ENCODE measurements at places on chromosomes 5 and 9.

- DNase-seq, result no peak
Measured at GRCh38 chr9:98516205-98516896, 192.4 kb downstream of the GABBR2 start.

DNA sequence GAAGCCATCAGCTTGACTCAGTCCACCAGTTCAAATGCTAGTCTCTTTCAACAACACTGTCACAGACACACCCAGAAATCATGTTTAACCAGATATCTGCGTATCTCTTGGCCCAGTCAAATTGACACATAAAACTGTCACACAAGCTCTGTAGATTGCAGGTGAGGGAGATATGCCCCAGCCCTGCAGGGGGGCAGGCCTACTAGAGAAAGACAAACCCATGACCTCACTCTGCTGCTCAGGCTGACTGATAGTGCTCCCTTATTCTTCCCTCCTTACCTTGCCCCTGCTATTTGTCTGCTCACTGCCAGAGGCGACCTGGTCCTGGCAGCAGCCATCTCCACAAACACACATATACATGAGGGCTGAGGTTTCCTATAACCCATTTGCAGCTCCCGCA lies 351.3 kb downstream of the DRD1 start:
- no peak for DNase-seq

- no peak for DNase-seq
Measured at GRCh38 chr5:113123618-113124017, 147.0 kb downstream of the DCP2 start.

DNA sequence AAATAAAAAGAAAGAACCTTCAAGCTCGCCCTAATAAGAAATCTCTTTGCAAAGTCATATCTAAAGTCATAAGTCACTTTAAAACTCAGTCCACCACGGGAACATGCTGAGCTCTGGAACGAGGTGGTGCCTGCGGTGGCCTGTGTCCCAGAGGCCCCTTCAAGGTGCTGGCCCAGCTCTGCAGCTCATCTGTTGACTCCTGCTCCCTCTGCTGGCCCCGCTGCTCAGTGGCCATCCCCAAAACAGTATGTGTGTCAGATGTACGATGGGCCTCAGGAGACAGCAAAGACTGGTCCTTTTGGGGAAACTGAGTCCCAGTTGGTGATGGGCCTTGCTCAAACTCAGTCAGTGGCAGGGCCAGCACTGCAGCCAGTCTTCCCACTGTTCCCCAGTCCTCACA lies 22.8 kb upstream of the FOXB2 start:
- no peak for DNase-seq

GRCh38 chr5:179729727-179730126 lies 2.9 kb upstream of the MAML1 start:
- no peak for DNase-seq

GRCh38 chr5:13944560-13945199 lies at the start of gene DNAH5:
TSS of gene DNAH5 (minus strand) at chr5:13944688. CDS start at chr5:13944438, 250 bp downstream.
- DNase-seq, result no peak

DNA sequence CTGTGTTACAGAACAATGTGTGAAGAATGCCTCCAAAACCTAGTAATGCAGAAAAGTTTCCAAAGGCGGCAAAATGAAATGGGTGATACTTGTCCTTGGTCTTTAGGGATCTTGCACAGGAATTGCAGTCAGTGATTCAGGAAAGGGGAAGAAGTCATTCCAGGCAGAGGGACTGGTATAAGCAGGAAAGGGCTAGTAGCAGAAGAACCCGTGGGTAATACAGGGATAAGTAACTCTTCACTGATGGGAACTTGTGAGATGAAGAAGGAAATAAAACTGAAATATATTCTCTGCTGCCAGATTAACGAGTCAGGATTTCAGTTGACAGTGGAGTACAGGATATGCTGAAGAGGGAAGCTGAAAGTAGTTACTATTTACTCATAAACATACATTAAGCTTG lies 1.2 kb downstream of the SRFBP1 start:
- no peak for DNase-seq

- no peak for DNase-seq
Measured at GRCh38 chr9:70362952-70363351, 51.5 kb downstream of the KLF9 start.

DNA sequence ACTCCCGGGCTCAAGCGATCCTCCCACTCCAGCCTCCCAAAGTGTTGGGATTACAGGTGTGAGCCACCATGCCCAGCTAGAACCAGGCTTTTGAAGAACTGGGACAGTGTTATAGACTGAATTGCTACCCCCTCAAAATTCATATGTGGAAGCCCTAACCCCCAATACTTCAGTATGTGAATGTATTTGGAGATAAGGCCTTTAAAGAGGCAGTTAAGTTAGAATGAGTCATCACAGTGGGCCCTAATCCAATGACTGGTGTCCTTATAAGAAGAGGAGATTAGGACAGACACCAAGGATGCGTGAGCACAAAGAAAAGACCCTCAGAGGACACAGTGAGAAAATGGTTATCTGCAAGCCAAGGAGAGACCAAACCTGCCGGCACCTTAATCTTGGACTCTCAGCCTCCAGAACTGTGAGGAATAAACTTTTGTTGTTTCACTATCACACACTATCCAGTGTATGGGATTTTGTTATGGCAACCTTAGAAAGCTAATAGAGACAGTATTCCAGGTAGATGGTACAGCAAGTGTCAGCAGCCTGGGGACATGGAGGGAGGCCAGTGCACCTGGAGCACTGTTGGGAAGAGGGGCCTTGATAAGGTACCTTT lies 31.4 kb upstream of the ERGIC1 start:
- DNase-seq, result no peak

GRCh38 chr9:38254756-38255155 lies 137.7 kb upstream of the ALDH1B1 start:
- DNase-seq, result no peak

DNA sequence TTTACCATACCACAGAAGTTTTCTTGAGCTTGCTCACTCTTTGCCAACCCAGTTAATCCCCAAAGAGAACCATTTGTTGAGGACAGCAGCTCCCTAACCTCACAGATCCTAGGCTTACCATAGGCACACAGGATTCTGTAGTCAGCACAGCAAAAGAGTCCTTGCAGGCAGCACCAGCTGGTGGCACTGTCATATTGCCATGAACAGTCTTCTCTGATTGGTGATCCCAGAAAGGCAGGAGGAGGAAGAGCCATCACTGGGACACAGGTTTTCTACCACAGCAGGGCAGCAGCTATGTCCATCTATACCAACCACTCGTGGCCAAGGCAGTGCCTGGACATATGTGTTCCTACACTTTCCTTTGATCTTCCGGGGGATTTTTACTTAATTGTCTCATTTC lies 297.1 kb upstream of the CD180 start:
- no peak for DNase-seq

GRCh38 chr5:10624206-10624605 lies 60.3 kb downstream of the ANKRD33B start:
- no peak for DNase-seq

DNA sequence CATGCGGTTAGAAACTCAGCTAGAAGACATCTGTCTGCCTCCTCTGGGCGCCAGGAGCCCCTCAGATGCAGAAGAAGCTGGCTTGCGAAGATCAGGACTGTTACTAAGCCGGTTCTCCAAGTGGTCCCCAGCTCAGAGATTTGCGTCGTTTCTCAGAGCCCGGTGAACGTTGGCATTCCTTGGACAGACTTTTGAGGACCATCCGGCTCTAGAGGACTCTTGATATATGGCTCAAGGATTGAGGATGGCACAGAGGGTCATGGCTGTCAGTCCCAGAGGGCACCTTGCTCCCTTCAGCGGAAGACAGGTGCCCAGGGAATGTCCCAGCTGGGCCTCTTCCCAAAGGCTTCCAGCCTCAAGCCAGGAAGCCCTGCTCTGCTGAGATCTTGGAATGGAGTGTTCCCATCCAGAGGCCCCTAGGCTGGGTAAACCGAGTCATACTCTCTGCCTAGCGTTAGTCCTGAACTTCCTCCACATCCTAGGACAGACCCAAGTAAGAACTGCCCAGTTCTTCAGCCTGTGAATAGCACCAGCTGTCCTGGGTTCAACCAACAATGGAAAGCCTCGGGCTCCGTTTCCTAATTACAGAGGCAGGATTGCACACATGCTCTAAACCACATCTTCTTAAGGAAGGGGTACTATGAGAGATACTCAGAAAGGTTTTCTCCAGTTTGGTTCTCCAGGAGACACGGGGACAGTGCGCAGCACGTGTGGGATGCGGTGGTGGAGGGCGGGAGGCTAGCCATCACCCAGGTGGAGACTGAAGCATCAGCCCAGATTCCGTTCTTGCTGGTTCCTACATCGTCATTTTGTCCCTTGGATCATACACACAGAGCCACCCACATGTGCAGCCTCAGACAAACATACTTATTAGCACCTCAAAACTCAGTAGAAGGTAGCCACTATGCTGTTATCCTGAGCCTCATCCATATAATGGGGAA lies 51.4 kb downstream of the ZNF354C start:
- no peak for DNase-seq

GRCh38 chr9:108972626-108973209 lies 38.5 kb downstream of the ABITRAM start:
- no peak for DNase-seq

GRCh38 chr5:19497229-19497815 lies 490.7 kb downstream of the CDH18 start:
- DNase-seq, result no peak

- no peak for DNase-seq
Measured at GRCh38 chr5:1722877-1723276, 76.8 kb downstream of the MRPL36 start.

- DNase-seq, result no peak
Measured at GRCh38 chr5:34487159-34487879, 168.8 kb upstream of the RAI14 start.

- no peak for DNase-seq
Measured at GRCh38 chr5:124593952-124594351, 152.5 kb downstream of the ZNF608 start.

Measured in activated CD4-positive, alpha-beta T cell treated with anti-CD3 and anti-CD28 coated beads, Interleukin-2, amount 50 U/mL, for 16 hours (primary cell).